IMR-90 (cell line): ENCODE measurements at places on chromosomes 5 and 9. TPM values are rescaled to one million over a fixed set of nuclear protein-coding genes. Genes with fewer than 3 reads are reported as not detected.

Gene SLIT3
- total RNA-seq = 0.18 and 0.28 TPM in 2 replicates

Gene POU5F2
- 1.1 and 1.4 TPM in 2 replicates for total RNA-seq

Gene FAM151B
- 2.8 and 2.9 TPM in 2 replicates for total RNA-seq

Gene CD14
- 0.18 TPM in 1 of 2 replicates, not detected in the other for total RNA-seq

Gene POU4F3
- not detected in 2 replicates for total RNA-seq

Gene GOLPH3
- total RNA-seq = 38.2 and 59.7 TPM in 2 replicates

Gene TESK1
- total RNA-seq = 3.1 and 3.4 TPM in 2 replicates
